Left ventricle myocardium inferior (tissue), 1 donor: ENCODE measurements at places on chromosomes 6 and 20. TPM values are rescaled to one million over a fixed set of nuclear protein-coding genes. Genes with fewer than 3 reads are reported as not detected.

Gene TSHZ2
- 3.1 TPM for total RNA-seq

Gene PSORS1C1
- 4.7 TPM for total RNA-seq

Gene BTN1A1
- total RNA-seq = not detected

GRCh38 chr6:69816026-69816425 lies 19.2 kb upstream of the LMBRD1 start:
- no peak for DNase-seq

GRCh38 chr6:164378330-164378729 lies 931.1 kb downstream of the C6orf118 start:
- no peak for DNase-seq

GRCh38 chr6:80217794-80218193 lies 111.3 kb downstream of the BCKDHB start:
- no peak for DNase-seq

GRCh38 chr20:16179371-16179770 lies 393.9 kb downstream of the KIF16B start:
- DNase-seq = no peak

- DNase-seq = no peak
Observed at GRCh38 chr6:106561686-106562405, 67.5 kb downstream of the RTN4IP1 start.

DNA sequence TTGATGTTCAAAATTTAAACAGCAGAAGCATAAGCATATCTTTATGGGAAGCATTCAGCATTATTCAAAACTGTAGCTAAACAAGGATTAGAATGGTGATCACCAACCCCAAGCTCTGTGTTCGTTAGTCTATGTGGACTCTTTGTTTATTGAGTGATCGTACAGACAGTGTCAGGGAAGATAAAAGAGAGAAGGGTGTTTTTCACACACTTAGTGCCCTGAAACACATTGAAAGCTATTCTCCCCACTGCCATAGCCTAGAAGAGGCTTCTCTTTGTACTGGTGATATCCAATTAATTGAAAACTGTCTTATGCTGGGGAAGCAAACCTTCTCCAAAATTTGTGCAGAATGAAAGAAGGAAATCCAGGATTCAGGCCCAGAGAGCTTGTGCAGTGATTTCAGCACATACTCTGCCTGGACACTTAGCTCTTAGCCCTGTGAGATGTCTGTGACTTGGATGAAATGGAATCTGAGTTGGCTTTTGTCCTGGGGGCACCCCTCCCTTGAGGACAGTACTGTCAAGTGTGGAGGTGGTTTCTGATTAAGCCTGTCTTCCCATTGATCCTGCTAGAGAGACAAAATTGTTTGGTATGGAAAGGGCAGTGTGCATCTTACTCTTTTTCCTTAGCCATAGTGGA lies 125.7 kb upstream of the MTHFD1L start:
- DNase-seq = no peak

DNA sequence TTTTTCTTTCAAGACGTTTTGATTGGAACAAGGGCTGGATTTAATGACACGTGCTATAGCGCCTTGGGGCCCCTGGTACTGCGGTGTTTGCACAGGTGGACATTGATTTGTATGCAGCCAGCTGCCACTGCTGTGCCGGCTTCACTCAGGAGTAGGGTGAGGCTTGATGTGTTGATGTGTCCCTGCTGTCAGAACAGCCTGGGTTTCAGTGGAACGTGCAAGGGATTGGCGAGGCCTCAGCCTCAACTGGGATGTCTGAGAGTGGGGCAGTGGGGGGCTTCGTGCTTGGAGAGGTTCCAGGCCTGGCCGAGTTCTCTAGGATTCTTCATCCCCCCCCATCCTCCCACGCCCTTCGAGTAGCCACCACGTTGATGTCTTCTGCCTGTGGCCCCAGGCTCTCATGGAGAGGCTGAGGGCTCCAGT lies 23.0 kb downstream of the PYGB start:
- DNase-seq = peak; percentile 11
